ENCODE measurements at places on chromosomes 12 and 14.

GRCh38 chr14:64934338-64934929 is 8.1 kb downstream of the GPX2 start:
- DNase-seq, result no peak

DNA sequence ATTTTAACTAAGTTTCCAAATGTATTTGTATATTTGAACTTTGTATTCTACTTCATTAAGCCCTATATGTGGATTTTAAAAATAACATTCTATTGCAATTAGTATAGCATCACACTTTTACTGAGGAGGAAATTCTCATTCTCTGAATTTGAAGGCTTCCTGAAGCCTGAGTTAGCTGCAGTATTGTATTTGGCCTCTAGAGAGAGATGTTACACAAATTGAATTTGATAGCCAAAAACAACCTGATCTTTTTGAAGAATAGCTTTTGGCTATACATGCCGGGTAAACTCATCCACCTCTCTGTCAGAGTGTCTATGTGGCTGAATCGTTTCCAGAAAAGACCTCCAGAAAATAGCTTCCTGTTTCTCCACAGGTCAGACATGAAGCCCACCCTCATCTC is 316.5 kb upstream of the OR4E1 start:
- no peak for DNase-seq

GRCh38 chr12:55143566-55143870 is 17.3 kb downstream of the OR9K2 start:
- no peak for DNase-seq

GRCh38 chr14:81161088-81161487 is 59.7 kb downstream of the GTF2A1 start:
- no peak for DNase-seq

DNA sequence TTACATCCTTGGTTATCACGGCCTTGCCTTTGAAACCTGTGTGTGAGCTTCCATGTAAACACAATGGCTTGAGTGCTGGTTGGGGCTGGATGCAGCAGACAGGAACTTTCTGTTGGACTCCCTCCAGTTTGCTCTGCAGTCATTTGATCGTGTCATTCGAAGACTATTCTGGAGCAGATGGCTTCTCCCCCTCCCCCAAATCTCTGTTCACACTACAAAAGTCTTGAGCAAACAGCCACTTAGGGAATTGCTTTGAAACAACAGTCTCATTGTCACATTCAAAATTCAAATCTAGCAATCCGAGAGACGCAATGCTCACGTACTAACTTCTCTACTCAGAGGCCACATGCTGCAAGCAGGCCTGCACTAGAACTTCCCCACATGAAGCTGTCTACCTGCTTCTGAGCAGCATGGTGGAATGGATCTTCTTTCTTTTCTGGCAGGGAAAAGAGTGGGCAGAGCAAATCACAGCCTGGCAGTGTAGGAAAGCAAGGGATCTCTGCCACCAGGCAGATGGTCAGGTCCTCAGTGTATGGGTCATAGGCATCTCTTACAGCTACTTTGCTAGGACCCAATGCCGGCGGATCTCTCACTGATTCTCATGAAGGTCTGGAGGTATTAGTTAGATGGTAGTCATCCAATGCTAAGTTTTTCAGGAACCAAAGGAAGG is 214.2 kb downstream of the PPM1H start:
- no peak for DNase-seq
